ENCODE measurements at places on chromosomes 4 and X. TPM values are rescaled to one million over a fixed set of nuclear protein-coding genes. Genes with fewer than 3 reads are reported as not detected.

Gene CT83
- not detected for polyA plus RNA-seq

Gene AMOT
- 1.1 TPM for polyA plus RNA-seq

Gene SPINK2
- 0.63 TPM for polyA plus RNA-seq

Gene LIMCH1
- 5.5 TPM for polyA plus RNA-seq

Gene KLB
- polyA plus RNA-seq: 0.94 TPM

Gene CCDC160
- 0.92 TPM for polyA plus RNA-seq

Gene CRMP1
- polyA plus RNA-seq: 21.4 TPM

Gene ELF4
- polyA plus RNA-seq: 2.0 TPM

Gene STPG2
- 0.11 TPM for polyA plus RNA-seq

Gene MAGEA3
- not detected for polyA plus RNA-seq

Gene ARR3
- polyA plus RNA-seq: not detected

Gene P2RY8
- 0.35 TPM for polyA plus RNA-seq
